ENCODE measurements at places on chromosomes 7 and 10.

- ATAC-seq, result no peak
Observed at GRCh38 chr10:113427811-113428558, 124.9 kb upstream of the HABP2 start.

DNA sequence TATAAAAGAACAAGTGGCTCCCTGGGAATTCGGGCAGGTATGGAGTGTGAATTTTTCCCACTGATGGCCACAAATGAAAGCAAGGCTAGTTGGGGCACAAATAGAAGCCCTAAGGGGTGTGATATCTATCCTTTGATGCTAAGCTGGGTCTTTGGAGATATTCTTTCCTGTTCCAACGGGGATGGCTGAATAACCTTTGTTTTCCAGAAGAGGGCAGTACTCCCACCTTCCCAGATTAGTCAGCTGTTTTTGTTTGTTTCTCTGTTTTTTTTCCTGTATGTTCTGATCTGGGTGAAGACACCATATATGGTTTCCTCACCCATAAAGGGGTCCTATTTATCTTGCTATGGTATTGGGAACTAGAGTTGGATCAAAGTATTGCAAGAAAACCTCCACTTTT, 947.7 kb upstream of the SORCS1 start:
- ATAC-seq, result no peak

DNA sequence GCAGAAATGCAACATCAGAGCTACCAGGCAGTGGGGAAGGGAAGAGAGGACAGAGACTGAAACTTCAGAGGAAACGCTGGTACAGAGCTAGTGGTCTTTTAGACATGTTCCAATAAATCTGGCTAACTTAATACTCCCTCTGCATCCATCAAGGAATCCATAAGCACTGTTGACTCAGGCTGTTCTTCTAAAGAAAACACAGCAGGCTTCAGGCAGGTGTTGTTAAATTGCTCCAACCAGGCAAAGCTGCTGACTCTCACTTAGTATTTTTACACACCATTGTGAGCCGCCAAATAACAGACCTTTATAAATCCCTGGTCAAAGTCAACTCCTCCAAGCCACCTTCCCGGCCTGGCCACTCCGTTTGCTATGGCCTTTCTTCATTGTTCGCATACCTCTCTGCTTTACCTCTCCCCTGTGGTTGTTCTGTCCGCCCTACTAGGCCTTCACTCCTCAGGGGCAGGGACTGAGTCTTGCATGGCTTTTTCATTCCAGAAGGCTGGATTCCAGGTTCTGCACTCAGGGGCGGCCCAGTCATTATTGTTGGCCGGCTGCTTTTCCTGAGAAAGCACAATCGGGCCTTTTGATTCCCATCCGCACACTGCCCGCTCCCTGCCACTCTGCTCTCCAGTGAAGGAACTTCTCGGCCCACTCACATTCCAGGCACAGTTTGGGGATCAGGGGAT, 18.4 kb downstream of the CREB3L2 start:
- ATAC-seq, result no peak

GRCh38 chr7:87220734-87221215, 1.2 kb upstream of the TMEM243 start:
- ATAC-seq, result no peak

DNA sequence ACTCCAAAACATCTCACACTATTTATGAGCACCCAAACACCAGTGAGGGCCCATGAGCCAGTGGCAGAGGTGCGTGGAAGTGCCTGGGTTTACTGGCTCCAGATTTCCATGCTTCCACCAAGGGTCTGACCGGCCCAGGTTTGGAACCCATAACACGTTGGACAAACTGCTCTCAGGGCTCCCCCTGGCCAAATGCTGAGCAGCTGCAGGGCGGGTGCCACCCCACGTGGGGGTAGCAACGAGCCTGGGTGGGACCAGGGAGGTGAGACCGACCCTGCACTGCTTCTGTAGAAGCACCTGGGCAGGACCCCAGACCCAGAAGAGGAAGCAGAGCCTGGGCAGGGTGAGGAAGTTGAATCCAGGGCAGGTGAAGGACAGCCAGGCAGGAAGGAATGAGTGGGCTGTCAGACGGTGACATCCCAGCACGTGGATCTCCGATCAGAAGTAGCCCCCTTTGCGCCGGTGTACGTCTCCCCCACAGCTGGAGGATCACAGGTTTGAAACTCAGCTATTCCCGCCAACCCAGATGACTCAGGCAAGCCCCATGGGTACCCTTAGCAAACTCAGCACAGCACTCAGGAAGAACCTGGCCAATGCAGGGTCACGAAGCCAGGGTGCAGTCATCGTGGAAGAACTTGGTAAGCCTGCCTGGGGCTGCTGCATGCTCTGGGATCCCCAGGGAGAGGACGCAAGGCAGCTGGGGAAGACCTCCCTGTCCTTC, 100.4 kb upstream of the DDC start:
- peak; percentile 15 for ATAC-seq

DNA sequence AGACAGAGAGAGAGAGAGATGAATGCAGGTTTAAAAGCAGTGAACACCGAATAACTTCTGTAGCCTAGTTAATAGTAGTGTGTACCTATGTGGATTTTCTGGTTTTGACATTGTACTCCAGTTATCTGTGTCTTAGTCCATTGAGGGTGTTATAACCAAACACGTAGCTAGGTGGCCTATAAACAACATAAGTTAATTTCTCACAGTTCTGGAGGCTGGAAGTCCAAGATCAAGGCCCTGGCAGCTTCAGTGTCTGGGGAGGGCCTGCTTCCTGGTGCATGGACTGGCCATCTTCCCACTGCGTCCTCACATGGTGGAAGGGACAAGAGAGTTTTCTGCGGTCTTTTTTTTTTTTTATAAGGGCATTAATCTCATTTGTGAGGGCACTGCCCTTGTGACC, 23.5 kb downstream of the AOC1 start:
- ATAC-seq, result no peak

GRCh38 chr7:73921623-73922528, 60.9 kb downstream of the TMEM270 start:
- peak; percentile 35 for ATAC-seq

DNA sequence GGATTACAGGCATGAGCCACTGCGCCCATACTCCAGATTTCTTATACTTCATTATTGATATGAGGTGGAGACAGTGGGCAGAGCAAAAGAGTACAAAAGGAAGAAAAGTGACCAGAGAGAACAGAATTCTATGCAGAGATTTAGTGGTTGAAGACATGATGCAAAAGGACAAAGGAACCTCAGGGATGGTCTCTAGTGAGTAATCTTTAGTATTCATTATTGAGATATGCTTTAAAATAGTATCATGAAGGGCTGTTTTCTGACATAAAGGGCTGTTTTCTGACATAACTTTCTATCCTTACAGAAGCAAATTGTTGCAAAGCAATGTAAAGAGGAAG, 81.2 kb upstream of the OIT3 start:
- ATAC-seq, result no peak

DNA sequence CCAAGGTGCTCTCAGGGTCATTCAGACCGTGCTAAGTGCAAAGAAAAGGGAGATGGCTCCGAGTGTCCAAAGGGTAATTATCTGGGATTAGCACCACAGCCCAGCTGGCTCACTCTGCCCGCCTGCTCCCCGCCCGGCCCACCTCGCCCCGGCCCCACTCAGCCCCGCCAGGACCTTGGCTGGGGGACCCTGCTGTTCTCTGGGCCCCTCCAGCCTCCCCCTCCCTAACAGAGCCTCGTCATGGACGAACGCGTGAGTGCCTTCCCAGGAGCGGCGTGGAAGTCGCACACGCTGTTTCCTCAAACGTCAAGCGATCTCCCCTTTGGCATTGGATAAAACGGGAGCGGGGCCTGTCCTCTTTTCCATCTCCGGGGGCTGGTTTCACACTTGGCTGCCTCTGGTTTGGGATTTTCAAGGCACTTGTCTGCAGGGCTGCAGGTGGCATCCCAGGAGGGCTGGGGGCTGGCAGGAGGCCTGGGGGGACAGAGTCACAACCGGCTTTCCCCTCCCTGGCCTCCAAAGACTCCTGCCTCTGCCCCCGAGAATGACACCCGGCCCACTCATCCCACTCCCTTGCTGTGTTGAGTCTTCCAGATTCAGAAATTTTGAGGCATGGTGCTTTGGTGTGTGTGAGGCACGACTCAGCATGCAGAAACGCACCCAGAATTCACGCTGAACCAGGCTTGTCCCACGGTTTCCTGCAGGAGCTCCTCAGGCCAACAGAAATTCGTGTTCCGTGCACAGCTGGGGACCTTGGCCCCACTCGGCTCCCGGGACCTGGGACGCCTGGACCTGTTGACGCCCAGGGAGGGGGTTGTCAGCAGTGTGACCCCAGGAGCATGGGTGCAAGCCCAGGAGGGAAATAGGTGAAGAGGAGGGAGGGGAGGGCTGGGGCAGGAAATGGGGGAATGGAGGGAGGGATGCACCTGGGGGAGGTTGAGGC, 110.0 kb downstream of the PDGFA start:
- no peak for ATAC-seq

DNA sequence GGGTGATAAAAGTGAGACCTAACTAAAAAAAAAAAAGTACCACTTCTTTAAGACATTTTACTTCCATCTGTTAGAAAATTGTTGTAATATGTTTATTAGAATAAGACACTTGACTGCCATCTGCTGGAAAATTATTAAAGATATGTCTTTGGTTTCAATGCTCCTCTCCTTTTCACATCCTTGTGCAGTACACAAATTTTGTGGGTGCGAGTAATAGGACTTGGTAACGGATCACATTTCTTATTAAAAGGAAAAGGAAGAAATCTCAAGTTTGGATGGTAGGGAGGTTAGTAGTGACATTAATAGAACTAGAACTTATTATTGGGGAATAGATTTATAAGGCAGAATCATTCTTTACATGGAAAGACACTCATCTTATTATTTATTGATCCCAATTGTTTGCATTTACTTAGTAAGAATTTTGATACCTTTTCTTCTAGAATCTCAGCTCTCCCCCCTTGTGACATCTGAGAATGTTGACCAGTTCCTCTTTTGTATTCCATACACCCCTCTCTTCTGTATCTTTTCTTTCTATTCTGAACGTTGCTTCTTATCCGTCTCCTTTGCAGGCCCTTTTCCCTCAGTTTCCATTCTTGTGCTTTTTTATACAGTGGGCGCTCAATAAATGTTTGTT, 43.0 kb upstream of the RPA3 start:
- peak; percentile 69 for ATAC-seq

GRCh38 chr7:139955109-139955820, 107.5 kb downstream of the PARP12 start:
- ATAC-seq, result peak; percentile 41

- no peak for ATAC-seq
Observed at GRCh38 chr7:29826904-29827303, 20.6 kb downstream of the WIPF3 start.

GRCh38 chr7:134457210-134457609, 1.7 kb downstream of the AKR1B1 start:
- ATAC-seq, result no peak

- ATAC-seq, result no peak
Observed at GRCh38 chr7:134440476-134440875, 18.4 kb downstream of the AKR1B1 start.

Measured in stimulated activated memory B cell treated with anti-CD40 and anti-IgM and Interleukin-4, amounts not matched to agents 10 μg/mL and 1 μg/mL and 100 μg/mL, for 72 hours (primary cell).